ENCODE measurements at places on chromosomes 1 and 21.

GRCh38 chr1:31072304-31072746, 6.8 kb upstream of the PUM1 start:
- no peak for DNase-seq

- DNase-seq = no peak
Measured at GRCh38 chr1:92929461-92929860, 31.8 kb downstream of the DIPK1A start.

DNA sequence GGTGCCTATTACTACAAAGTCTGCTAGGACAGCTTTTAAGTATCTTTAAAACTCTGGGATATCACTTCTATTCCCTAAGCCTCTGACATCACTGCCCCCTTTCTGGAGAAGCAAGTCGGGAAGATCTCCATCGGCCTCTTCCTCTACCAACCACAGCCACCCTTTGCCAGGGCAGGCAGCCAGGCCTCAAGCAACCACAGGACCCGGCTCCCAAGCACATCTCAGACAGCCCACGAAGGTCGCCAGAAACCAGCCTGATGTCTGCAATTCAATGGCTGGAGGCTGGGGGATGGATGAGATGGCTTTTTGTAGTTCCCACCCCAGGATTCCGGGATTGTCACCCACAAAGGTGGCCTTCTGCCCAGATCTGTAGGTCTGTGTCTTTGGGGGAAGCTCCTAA, 70.7 kb downstream of the LGR6 start:
- DNase-seq = no peak

GRCh38 chr1:58204284-58204683, 342.2 kb downstream of the OMA1 start:
- no peak for DNase-seq

DNA sequence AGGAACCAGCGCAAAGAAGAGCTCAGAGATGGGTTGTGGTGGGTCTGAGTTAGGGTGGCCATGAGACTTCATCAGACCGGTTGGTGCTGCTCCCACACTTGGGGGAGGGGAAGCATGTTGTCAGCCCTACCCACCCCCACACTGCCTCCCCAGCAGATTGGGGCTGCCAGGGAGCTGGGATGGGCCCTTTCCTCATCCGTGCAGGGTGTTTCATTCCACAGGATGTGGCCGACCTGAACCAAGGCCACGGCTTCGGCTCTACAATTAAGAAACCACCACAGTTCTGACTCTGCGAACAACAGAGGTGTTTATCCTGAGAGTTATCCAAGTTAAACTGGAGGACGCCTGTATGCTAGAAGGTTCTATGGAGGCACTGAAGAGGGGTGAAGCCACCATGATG, 171.2 kb downstream of the ETS2 start:
- no peak for DNase-seq

DNA sequence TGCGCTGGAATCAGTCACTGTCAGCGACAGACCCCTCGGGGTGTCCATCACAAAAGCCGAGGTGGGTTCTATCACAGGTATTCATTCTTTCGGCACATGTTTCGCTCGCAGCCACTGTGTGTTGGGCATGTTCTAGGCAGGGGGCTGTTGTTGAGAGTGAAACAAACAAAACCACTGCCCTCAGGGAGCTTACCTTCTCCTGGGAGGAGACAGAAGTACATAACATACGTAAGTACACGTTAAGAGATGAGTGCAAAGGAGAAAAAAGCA, 6.6 kb downstream of the ATF3 start:
- no peak for DNase-seq

GRCh38 chr1:30659702-30660101, 63.7 kb downstream of the MATN1 start:
- no peak for DNase-seq

GRCh38 chr1:163170975-163171676, 31.6 kb downstream of the RGS5 start:
- peak; percentile 6 for DNase-seq

GRCh38 chr1:240522122-240522822, 89.7 kb downstream of the GREM2 start:
- no peak for DNase-seq

DNA sequence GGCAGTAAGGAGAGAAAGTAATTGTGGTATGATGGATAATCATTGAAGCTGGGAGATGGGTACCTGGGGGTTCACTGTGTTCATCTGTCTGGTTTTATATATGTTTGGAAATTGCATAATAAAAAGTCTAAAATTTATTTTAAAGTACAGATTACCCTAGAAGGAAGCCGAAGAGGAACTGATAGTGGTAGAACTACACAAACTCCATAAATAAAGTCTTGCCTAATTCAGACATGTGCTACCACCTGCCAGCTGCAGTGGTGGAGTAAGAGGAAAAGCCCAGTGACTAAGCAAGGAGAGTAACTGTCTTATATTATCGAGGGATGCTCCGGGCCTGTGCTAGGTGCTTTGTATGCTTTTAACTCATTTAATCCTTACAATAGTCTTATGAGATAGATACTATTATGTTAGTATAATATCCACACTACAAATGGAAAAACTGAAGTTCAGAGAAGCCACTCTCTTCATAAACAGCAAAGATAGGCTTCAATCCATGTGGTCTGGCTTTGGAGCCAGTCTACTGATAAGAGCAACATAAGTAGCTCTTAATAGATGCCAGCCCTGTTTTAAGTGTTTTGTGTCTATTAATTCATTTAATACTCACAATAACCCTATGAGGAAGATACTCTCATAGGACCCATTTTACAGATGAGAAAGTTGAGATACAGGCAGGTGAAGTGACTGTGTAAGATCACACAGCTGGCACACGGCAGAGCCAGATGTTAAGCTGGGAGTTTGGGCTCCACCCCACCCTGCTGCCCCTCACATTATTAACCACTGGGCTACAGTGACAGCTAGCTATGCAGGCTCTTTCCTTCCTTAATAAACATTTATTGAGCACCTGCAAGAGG, 56.8 kb upstream of the HNRNPU start:
- DNase-seq = no peak

DNA sequence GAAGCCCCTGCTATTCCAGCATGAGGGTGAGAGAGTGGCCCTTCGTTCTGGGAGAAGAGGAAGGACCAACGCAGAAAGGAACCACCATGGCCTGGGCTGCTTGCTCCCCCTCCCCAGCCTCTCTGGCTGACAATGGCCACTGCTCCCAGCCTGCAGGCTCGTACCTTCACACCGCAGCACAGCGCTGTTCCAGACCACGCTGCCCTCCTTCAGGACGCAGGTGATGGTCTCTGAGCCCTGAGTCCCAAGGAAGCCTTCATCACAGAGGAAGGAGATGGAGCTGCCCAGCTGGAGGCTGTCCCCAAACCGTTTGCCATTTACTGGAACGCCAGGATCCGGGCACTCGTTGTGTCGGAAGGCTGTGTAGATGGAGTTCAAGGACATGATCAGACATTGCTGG, 124.9 kb upstream of the HMGB4 start:
- DNase-seq = no peak

- DNase-seq = no peak
Measured at GRCh38 chr1:101843160-101843559, 153.6 kb downstream of the OLFM3 start.

GRCh38 chr1:212218911-212219310, 66.3 kb upstream of the PPP2R5A start:
- DNase-seq = no peak

- no peak for DNase-seq
Measured at GRCh38 chr21:41953249-41953830, 478 bp downstream of the C2CD2 start.

- no peak for DNase-seq
Measured at GRCh38 chr1:182644886-182645285, 39.5 kb downstream of the RGS8 start.

DNA sequence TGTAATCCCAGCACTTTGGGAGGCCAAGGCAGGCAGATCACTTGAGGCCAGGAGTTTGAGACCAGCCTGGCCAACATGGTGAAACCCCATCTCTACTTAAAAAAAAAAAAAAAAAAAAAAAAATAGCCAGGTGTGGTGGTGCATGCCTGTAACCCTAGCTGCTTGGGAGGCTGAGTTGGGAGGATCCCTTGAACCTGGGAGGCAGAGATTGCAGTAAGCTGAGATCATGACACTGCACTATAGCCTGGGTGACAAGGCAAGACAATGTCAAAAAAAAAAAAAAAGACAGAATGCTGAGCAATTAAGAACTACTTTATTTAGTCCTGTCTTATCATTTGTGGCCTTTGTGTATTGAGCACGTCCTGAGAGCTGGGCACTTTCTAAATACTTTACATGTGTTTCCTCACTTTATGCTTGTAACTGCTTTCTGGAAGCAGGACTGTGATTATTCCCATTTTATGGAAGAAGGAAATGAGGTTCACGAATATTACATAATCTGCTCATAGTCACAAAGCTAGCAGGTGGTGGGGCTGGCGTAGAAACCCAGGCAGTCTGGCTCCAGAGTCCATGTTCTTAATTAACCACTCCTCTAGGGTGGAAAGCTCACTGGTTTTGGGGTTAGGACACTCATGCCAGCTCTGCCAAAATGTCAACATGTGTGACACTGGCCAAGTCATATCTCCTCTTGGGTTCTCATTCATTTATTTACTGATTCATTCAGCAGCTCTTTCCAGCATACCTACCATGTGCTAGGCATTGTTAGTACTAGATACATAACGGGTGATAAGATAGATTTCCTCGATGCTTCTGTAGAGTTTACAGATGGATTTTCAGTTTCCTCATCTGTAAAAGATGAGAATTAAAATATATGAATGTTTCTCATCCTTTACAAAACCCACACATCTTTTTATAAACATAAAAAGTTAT, 57.7 kb downstream of the DDR2 start:
- no peak for DNase-seq

- no peak for DNase-seq
Measured at GRCh38 chr1:224433701-224434672, 610 bp downstream of the WDR26 start.

DNA sequence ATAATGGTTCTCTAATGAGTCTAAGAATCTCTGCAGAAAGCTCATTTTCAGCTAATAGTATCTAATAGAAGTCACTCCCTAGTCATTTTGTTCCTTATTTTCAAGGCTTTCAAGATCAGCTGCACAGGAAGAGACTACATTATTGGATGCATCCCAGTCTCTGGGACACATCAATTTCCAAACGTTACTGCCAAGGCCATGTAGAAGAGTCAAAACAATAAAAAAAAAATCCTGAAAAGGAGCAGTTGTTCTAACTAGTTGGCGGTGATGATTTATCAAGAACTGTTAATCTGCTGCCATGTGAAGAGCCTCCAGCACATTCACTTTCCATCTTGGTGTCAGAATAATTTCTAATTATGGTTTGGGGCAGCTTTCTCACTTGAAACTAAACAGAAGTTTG, 5.7 kb downstream of the DDAH1 start:
- no peak for DNase-seq

GRCh38 chr1:2141025-2141424, 53.5 kb downstream of the FAAP20 start:
- no peak for DNase-seq

DNA sequence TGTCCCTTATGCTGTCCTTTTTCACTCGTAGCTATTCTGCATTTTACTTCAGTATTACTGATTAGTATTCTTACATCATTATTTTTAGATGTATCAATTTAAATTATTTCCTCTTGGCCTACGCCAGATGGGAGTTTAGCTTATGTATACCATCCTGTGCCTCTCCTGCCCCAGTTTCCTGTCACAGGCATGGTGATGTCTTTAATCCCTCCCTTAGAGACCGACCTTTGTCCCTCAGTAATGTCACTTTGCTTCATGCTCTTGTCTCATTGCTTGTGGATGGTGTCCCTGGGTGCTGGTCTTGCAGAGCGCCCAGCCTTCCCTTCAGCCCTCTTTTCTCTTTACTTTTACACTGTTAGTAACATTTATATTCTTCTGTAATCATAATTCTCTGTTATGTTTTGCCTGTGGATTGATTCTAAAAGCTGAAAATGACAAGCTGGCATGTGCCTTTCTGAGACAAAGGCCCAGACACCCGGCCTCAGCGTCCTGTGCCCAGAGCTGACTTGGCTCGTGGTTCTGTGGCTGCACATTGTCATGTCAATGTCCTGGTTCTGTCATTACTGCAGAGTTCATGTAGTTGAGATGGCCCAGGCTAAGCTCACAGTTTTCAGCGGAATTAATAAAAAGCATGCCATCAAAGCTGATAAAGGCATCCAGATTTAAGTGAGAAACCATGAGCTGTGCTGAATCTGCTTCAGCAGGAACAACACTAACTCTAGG, 100.7 kb downstream of the MTR start:
- DNase-seq = no peak

All from NCI-H345 (cell line).